ENCODE measurements at places on chromosomes 3 and 15.

DNA sequence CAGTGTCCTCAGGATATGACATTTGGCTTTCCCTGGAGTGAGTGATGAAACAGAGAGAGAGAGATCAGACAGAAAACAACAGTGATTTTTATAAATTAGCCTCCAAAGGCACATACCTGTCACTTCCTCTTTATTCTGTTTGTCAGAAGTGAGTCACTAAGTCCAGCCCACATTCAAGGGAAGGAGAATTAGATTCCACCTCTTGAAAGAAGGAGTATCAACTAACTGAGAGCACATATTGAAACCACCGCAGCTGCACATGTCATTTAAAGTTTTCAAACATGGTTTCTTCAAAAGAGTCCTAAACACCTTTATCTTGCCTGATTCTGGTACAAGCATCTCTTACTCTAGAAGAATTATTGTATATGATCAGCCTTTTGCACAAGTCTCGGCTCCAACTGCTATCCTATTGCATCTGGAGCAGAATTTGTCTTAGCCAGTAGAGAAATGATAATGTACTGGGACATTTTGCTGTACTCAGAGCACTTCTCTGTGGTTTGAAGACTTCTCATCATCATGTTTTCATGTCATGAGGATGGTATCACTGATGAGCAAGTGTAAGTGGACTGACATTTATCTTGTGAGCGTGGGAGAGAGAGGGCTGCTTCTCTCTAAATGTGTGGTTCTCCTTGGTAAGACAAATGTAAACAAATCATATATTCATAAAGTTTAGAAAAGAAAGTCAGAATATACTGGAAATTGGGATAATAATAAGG, 338.9 kb upstream of the CFAP20DC start:
- no peak for DNase-seq

DNA sequence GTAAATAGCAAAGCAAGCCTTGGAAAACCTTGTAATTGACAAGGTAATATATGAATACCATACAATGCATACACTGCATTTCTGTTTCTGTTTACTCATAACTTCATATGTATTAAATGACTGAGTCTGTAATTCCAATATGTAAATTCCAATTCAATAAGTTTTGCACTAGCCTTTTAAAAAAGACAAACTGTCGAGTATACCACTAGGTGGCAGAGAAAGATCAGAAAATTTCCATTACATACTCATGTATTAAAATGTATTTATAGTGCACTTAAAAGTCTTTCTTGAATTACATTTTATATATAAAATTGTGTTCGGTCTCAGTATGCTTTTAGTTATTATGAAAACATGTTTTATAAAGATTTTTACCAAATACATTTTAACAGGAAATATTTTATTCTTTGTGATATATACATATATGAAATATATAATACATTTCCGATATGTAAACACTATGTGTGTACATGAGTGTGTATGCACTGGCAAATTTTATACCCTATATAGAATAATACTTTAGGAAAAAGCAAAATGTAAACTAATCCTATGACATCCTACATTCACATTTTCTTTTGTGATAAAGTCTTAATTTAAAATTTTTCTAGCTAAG, 216.8 kb downstream of the VGLL3 start:
- DNase-seq = peak; percentile 67

DNA sequence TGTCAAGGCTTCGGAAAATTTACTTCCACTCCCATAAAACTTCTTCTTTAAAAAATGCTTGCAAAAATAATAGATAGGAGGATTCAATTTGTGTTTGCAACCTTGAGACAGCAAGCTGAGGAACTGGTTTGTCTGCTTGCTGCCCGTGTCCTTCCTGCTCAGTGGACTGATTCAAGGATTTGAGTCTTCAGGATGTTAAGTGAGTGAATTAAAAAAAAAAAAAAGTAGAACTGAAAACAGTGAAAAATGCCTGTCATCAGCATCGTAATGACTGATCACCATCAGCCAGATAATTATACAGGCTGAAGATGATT, 453.7 kb downstream of the FGF12 start:
- DNase-seq = peak; percentile 28

DNA sequence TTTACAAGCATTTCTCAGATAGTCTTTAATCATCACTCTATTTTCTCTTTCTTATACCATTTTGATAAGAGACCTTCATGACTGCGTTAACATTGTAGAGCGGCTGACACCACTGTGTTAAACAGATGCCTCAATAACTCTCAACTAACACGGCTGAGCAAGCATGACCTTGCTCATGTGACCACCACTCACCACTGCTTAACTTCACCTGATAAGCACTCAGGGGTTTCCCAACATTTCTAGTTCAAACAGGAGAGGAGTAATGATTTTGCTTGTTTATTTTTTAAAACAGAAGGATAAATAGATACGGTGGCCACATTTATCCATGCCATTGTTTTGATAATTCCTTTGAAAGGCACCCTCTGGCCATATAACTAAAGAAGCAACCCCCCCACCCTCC, 37.7 kb upstream of the TMEM45A start:
- DNase-seq = no peak

DNA sequence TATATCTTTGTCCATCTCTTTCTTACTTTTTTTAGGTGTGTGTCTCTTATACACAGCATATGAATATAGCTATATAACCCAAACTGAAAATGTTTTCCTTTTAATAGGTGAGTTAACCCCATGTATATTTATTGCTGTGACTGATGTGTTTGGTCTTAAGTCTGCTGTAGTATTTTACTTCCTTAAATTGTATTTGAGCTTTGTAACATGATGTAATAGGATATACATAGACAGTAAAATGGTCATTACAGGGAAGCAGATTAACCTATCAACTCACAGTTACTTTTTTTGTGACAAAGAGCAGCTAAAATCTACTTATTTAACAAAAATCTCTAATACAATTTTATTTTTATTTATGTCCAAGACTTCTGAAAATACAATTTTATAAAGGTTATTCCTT, 51.8 kb upstream of the CDAN1 start:
- no peak for DNase-seq

DNA sequence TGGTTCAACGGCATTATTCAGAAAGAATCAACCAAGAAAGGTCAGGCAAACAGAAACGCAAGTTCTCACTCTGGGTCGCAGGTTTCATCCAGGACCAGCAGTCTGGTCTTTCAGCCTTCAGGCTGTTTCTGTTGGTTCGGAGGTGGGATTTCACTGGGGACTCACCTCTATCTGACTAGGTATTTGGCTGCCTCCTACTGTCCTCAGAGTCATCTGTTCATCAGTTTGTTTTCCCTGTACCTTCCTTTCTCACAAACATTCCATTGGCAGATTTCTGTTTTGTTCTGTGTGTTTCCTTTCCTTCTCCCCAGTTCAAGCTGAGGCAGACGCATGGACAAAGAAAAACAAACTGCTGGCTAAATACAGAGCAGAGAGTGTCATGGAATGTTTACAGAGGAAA, 1046.6 kb upstream of the CFAP20DC start:
- peak; percentile 7 for DNase-seq

DNA sequence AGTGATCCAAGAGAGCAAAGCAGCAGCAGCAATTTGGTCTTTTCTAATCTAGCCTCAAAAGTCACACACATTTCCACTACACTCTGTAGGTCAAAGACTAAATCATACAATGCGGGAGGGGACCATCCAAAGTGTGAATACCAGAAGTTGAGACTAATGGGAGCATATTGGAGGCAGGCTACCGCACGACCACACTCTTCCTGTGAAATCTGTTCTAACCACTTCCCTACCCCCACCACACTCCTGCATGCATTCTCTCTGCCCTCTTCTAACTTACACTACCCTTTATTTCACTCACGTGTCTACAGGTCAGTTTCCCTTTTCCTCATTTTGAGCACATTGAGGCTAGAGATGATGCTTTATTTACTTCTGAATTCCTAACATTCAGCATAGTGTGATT, 23.7 kb upstream of the PRTG start:
- no peak for DNase-seq

DNA sequence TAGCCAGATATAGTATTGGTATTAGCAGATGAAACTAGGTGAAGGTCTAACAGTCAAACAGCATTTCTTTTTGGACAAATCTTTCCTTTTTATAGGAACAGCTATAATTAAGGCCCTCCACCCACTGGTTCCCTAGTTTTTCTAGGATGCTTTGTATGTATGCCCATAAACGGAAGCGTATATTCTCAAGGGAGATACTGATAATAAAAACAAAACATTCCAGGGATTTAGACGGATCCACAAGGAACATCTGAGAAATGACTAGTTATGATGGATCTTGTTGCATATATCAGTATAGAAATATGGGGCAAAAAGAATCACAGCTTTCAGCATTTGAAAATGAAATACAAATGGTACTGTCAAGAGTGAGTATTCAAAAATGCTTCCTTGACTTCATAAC, 22.5 kb downstream of the LRRC28 start:
- DNase-seq = no peak

GRCh38 chr3:20051123-20051806, 11.0 kb downstream of the KAT2B start:
- no peak for DNase-seq

- DNase-seq = no peak
These were observed 169.6 kb downstream of the EDEM1 start for GRCh38 chr3:5357089-5357488.

GRCh38 chr3:55701997-55702396, 214.9 kb upstream of the WNT5A start:
- peak; percentile 47 for DNase-seq

DNA sequence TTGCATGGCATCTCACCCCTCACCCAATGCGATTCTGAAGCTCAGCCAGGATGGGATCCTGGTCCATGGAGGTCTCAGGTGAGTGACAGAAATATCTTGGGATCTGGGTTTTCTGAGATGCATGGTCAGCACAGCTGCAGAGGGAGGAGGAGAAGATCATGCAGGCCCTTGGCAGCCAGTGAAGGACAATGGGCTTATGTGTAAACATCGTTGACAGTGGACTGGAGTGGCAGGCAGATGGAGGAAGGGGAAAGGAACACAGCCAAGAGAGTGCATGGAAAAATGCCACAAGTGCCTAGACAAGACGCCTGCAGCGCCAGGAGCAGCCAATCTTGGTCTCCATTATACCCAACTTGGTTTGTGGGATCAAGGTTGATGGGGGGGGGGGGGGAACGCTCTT, 347.9 kb downstream of the MCTP2 start:
- DNase-seq = no peak

- peak; percentile 91 for DNase-seq
These were observed 25.0 kb upstream of the GPR171 start for GRCh38 chr3:151227807-151228665.

GRCh38 chr3:45468326-45468725, 80.0 kb downstream of the LARS2 start:
- no peak for DNase-seq

GRCh38 chr3:104547031-104547430, 819.7 kb upstream of the ALCAM start:
- DNase-seq = no peak

GRCh38 chr3:32440611-32441350, 49.1 kb downstream of the CMTM7 start:
- DNase-seq = no peak

GRCh38 chr3:36063992-36064391, 316.3 kb upstream of the STAC start:
- DNase-seq = no peak

GRCh38 chr3:8581806-8582445, 62.7 kb downstream of the SSUH2 start:
- DNase-seq = no peak

GRCh38 chr15:43232289-43232874, 11.6 kb upstream of the EPB42 start:
- DNase-seq = no peak

GRCh38 chr15:45157974-45158373, 28.2 kb downstream of the DUOX1 start:
- peak; percentile 53 for DNase-seq

GRCh38 chr3:127784283-127784682, 38.0 kb downstream of the MGLL start:
- no peak for DNase-seq

- DNase-seq = no peak
These were observed 791.9 kb upstream of the ROBO1 start for GRCh38 chr3:80559701-80560100.

GRCh38 chr15:87080547-87080946, 1000.9 kb downstream of the AGBL1 start:
- peak; percentile 29 for DNase-seq

- no peak for DNase-seq
These were observed 70.2 kb upstream of the GADL1 start for GRCh38 chr3:30964612-30965011.

GRCh38 chr3:185508335-185508991, 9.6 kb upstream of the TMEM41A start:
- DNase-seq = no peak

- no peak for DNase-seq
These were observed 639 bp downstream of the SPICE1 start for GRCh38 chr3:113514265-113514769.

GRCh38 chr3:44186111-44186672, 55.5 kb upstream of the TOPAZ1 start:
- DNase-seq = no peak

DNA sequence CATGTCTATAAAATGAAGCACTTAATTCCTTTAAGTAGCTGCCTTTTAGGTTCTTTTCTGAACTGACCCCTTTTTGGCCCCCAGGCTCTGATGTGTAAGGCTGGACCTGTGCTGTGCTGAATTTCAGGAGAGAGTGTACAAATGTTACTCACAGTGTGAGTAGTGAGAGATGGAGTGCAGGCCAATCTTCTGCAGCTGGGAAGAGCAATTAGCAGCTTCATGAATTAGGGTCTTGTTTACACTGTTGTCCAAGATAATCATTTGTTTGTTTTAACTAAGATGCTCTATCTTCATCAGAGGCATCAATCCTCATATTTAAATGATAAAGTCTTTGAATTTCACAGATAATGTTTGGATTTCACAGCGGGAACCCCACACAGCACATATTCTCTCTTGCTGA, 19.4 kb downstream of the ARPP21 start:
- no peak for DNase-seq

GRCh38 chr15:70783610-70784022, 20.3 kb upstream of the UACA start:
- no peak for DNase-seq
